ENCODE measurements at places on chromosomes 13 and 19.

DNA sequence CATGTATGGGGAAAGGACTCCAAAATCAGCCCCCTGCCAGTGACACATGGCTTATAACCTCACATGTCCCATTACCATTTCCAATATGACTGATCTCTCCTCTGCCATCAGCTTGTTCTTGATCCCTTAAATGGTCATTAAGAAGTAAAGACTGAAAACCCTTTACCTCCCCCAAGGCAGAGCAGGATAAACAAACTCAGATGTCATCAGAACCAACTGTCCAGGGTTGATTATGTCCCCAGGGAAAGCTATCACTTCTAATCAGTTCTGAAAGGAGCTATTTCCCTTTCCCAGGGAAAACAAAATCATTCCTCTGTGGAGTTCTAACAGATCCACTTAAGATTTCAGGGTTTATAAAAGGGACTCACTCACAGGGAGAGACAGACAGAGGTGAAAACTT is 350.9 kb downstream of the SUCLA2 start:
- DNase-seq = no peak

DNA sequence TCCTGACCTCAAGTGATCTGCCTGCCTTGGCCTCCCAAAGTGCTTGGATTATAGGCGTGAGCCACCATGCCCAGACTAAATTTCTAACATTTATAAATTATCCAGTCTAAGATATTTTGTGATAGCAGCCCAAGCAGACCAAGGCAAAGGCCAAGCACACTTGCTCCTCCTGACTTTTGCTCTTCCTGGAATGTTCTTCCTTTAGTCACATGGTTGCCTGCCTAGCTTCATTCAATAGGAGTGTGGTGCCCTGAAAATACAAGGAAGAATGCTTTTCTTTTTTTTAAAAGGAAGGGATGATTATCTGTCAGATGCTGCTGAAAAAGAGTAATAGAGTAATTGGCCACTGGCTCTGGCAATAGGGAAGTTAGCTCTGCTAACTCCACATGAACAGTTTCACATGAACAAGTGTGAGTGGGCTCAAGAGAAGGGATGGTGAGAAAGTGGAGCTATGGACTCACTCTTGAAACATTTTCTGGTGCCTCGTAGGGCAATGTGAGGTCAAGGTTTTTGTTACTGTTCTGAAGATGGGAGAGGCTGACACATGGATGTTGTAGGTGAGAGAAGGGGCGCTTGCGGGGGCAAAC is 47.1 kb downstream of the USPL1 start:
- no peak for DNase-seq

DNA sequence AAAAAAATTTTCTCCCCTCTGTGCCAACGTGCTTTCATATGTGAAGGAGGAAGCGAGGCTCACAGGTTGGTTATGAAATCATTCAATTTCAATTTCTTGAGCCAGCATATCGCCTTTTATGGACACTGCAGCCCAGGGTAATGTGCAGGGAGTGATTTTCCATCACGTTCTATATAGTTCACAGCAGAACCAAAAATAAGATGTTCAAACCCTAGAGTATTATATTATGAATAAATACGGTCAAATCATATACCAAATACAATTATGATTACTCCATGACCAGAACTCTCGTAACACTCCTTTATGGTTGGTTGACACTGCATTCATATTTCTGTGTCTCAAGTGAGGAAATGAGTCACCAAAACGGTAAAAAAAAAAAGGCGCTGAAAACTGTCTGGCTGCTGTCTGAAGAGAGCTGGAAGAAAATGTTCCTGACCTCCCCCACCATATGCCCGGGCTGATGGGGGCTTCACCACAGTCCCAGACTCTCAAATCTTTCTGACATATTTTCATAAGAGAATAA is 75.8 kb upstream of the UBAC2 start:
- DNase-seq = peak; percentile 9

- no peak for DNase-seq
These were observed 1390.5 kb downstream of the EFNB2 start for GRCh38 chr13:105144936-105145335.

- DNase-seq = peak; percentile 100
These were observed 1.7 kb upstream of the DNAJB1 start for GRCh38 chr19:14519860-14520407.

DNA sequence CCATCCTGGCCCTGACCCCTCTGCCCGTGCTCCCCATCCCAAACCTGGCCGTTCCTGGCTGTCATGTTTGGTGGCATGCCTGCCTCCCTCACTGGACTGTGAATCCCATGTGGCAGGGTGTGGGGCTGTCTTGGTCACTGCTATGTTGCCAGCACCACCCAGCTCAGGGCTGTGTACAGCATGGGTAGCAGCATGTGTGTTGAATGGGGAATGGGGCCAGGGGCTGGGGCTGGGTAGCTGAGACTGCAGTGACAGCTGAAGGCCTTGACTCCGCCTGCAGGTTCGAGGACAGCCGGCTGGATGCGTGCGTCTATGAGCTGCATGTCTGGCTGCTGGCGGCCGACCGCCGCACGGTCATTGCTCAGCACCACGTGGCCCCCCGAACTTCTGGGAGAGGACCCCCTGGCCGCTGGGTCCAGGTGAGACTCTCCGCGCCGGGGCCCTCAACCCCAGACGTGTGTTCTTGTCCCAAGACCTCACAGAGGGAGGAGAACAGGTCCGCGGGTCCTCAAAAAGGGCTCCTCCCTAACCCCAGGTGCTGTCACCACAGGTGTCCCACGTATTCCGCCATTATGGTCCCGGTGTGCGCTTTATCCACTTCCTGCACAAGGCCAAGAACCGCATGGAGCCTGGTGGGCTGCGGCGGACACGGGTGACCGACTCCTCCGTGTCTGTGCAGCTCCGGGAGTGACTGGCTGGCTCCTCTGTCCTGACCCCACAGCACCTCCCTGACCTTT is 3.5 kb downstream of the NCCRP1 start:
- no peak for DNase-seq

DNA sequence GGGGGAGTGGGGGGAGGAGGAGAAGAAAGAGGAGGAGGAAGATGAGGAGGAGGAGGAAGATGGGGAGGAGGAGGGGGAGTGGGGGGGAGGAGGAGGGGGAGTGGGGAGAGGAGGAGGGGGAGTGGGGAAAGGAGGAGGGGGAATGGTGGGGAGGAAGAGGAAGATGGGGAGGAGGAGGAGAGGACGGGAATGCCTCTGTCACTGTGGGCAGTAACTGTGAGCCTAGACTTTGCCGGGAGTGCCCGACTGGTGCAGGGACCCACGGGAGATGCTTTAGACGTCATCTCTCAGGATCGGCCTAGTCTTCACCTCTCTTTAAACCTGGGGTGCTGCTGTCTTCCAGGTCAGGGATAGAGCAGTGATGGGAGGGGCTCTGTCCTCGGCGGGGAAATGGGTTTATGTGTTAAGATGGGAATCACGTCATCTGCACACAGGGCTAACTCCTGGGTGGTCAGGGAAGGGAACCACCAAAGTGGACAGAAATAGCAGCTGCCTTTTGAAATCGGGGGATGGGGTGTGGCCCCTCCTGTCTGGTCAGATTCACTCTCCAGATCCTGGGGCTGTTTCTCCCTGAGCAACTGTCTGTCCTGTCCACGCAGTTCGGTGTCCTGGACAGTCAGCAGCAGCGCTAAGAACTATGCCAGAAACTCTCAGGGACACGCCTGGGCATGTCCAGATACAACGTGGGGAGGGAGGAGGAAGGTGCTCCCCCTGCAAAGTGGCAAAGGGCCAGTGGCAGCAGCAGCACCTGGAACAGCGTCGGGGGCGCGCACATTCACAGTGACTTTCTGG is 26.9 kb downstream of the GAS6 start:
- peak; percentile 76 for DNase-seq

DNA sequence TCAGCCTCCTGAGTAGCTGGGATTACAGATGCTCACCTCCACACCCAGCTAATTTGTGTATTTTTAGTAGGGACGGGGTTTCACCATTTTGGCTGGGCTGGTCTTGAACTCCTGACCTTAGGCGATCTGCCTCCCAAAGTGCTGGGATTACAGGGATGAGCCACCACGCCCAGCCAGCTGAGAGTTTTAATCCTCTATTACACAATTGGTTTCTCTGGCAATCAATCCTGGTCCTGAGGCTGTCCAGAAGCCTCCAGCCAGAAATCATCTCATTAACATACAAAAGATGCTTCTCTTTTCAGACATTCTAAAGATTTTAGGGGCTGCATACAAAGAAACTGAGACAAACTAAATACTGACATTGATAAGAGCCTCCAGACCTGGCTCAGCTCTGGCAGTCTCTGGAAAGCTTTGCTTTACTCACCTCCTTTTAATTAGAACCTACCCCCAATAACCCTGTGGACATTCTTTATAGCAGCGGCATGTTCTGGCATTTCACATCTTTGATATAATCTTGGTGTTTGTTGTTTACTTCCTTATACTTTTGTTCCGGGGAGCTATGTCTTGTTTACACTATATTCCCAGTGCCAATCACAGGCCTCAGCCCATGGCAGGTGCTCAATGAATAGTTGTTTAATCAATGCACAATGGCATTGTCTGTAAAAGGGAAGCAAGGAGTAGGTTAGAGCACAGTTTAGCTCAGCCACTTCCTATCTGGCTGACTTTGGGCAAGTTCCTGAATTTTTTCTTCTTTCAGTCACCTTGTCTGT is 4.1 kb upstream of the ZNF724 start:
- DNase-seq = no peak

- no peak for DNase-seq
These were observed 483.2 kb downstream of the EFNB2 start for GRCh38 chr13:106052200-106052767.

GRCh38 chr19:34365463-34366401 is 736 bp downstream of the GPI start:
- peak; percentile 29 for DNase-seq

GRCh38 chr19:5395556-5395955 is 54.9 kb upstream of the PTPRS start:
- no peak for DNase-seq

- DNase-seq = no peak
These were observed 385.5 kb downstream of the NDFIP2 start for GRCh38 chr13:79866436-79866835.

DNA sequence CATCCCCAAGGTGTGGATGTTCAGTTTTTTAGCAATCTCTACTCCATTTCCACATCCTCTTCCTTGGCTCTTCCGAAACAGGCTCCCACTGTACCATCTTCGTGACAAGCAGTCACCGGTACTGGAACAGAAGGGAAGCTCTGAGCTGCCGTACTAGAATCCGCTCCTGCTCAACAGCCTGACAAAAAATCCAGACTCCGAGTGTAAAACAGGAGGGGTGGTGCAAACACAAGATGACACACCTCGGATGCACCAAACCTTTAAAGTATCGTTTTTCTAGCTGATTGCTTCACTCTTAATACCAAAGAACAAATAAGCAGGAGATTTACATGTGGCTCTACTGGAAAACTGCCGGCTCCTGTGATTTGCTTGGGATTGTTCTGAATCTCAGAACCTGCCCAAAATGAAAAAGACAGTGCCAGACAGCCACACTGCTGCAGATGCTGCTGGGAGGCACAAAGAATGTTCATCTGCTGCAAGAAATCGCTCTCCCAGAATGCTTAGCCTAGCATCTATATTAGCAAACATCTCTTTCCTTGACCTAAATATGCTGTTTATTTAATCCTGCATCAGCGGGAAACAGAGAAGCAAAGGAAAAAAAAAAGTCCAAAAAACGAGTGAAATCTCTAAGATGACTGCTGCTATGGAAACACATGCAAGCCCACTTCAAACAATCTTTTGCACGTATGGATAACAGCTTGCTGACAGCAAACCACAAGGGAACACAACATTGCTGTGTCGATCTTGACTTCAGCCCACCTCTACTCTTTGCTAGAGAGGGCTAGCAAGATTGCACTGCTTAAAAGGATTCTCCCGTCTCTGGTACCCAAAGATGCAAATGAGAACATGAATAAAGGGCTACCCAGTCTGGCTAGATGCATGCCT is 38.0 kb upstream of the DOCK9 start:
- DNase-seq = no peak

- DNase-seq = peak; percentile 25
These were observed 25.1 kb downstream of the STARD13 start for GRCh38 chr13:33260168-33261098.

DNA sequence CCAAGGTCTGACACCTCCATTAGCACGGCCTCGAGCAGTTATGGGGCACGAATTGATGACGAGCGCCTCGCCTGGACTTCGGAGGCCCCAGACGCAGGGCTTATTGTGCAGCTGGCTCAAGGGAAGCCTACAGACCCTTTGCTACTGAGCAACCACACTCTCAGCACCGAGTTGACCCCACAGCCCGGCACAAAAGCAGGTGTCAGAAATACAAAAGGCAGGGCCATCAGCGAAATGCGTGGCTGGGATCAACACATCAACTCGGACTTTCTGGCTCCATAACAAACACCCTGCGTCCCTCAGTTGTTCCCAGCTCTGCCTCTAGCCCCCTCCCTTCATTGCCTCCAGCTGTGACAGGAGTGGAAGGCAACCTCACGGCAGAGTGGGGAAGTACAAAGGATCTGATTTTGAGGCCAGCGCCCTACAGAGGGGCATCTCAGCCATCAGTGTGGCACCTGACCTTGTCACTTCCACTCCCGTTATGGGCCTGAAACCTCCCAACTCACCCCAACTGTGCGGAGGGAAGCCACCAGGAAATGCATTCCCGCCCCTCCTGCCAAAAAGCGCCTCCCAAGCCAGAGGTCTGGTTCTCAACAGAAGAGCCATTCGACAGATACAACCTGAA is 18.0 kb downstream of the PEPD start:
- DNase-seq = no peak

DNA sequence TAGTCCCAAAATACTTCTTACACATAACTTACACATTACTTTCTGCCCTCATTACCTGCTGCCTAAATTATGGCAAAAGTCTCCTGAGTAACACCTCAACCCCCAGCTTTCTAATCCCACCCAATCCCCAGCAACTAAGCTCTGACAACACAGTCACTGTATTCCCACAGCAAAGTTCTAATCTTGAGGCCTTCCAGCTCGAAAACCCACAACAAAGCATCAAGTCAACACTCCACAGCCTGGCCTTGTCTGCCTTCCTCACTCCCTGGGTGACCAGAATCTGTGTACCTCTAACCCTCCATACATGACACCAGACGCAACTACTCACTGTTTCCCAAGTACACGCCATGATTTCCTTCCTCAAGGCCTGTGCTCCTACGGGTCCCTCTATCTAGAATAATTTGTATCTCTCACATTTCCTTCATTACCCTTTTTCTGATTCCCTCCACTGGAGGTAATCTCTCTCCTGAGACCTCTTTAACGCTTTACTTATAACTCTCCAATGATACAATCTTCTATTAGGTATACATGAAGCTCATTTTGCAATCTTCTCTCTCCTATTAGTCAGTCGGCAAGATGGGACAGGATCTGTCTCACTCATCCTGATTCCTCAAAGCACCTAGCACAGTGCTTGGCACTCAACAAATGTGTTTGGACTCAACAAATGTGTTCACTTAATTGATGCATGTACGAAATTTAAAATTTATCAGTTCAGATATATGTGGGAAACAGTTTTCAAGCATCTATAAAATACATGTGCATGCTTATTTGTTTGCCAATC is 87.6 kb upstream of the DOCK9 start:
- no peak for DNase-seq

Measured in SW480 (cell line).